Myocyte (in vitro differentiated cells): ENCODE measurements at places on chromosomes 4 and X.

- DNase-seq, result no peak
These were observed 35.7 kb upstream of the HGFAC start for GRCh38 chr4:3406021-3406420.

DNA sequence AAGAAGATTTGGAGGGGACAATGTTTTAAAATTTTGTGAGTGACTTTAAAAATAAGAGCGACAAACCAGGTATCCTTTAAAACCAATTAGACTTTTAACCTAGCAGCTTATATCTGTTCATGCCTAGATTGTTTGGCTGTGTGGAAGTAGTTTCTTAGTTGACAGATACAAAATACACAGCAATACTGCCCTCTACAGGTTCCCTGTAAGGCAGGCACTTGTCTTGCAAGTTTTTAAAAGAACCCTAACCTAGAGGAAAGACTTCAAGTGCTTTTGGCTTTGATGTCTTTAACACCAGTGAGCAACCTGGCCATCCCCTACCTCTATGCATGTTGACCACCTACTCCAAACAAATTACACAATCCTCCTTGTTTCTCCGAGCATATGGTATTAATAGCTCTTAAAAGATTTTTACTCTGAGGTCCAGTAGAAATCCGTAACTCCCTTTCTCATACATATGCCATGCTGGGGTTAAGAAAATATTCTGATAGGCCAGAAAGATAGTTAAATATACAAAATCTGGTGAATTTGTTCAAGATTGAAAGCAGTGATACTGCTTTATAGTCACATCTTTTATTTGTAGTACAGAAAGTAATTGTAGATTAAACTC, 273.0 kb downstream of the ARHGAP24 start:
- DNase-seq, result peak; percentile 81

DNA sequence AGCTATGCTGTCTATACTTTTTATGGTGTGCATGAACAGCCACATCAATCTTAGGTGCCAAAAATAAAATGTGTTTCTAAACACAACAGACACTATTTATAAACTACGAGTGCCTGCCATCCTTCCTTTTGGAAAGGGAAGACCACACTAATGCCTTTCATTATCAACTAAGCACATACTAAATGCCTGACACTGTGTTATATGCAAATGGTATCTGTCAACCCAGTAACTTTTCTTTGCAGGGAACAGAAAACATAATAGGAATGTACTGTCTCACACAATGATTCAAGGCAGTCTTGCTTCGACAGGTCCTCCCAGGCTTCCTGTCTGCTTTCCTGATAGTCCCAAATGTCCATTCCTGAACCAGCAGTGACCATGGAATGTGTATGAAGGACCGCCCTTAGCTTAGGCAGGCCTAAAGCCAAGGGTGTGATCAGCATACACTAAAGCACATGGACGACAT, 43.8 kb downstream of the ADGRA3 start:
- peak; percentile 41 for DNase-seq

GRCh38 chr4:127775843-127776242, 6.3 kb upstream of the HSPA4L start:
- DNase-seq, result no peak

DNA sequence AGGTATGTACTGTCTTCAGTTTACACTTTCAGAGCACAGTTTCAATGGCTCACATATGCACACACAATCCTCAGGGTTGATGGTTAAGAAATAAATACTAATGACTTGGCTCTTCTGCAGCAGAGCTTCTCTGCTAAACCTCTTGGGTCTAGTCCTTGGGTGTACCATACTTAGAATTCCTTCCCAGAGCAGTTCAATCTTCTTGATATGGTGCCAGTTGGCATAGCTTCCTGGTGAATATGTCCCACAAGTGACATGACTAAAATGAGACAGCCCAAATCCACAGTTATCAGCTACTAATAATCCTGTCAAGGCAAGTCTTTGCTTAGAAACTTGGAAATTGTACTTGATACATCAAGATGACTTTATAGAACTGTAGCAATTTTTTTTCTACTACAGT, 654.4 kb downstream of the IQCM start:
- DNase-seq, result peak; percentile 86

GRCh38 chrX:145687146-145687545, 130.5 kb upstream of the SLITRK2 start:
- DNase-seq, result no peak

- no peak for DNase-seq
These were observed 2.9 kb downstream of the USP11 start for GRCh38 chrX:47235691-47236103.

DNA sequence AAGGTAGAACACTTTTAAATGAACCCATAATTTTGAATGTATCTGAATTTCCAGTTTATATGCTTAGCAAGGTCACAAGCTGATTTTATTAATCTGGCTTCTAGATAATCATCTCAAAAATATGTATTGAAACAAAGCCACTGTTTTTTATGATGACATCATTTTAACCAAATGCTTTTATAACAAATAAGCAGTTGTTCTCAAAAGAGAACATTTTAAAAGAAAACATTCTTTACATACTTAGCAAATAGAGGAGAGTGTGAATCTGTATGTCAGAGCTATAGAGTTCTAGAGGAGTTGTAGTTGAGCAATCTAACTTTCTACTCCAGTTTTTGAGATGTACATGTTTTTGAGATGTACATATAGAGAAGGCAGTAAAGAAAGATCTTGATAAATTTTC, 42.5 kb downstream of the LAMP2 start:
- DNase-seq, result no peak

DNA sequence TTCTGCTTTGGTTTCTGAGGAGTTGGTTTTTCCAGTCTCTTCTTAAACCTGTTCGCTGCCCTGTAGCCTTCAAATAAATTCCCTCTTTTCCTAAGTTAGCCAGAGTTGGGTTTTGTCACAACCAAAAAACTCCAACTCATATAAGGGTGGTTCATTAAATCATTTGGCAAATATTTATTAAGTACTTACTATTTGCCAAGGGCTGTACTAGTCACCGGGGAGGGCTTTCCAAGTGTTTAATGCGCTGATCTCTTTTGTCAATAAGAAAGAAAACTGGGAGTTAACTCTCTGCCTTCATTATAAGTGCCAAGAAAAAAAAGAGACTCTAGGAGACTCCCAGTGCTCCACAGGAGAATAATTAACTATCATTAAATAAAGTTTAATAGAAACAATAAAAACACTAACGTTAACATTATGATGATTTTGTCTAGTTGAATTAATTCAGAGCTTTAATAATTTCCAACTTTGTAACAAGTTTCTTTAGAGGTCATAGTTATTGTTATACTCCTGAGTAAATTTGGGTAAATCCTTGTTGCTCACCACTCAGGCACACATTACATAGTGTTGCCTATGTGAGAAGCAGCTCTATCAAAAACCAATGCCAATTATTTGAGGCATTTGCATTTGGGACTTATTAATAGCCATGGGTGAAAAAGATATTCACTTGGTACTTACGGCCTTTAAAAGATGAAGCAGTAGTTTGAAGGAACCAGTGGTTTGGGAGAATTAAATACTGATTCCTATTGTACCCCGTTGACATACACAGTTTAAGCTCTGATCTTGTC, 122.5 kb upstream of the TEX13D start:
- DNase-seq, result no peak

DNA sequence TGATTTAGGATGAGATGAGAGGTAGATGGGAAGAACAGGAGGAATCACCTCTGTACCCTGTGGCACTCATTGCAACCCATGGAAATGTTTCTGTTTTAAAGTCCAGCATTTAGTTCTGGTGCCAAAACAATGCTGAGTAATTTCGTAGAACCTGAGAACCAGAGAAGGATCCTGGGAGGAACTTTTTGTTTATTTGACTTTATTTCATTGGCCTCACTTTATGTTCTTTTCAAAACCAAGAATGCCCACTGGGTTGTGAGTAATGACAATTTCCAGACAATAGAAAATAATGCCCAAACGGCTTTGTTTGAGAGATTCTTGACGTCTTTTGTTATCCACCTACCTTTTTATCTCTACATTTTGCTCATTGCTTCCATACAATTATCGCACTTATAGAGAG, 111.3 kb downstream of the SHROOM3 start:
- DNase-seq, result no peak

DNA sequence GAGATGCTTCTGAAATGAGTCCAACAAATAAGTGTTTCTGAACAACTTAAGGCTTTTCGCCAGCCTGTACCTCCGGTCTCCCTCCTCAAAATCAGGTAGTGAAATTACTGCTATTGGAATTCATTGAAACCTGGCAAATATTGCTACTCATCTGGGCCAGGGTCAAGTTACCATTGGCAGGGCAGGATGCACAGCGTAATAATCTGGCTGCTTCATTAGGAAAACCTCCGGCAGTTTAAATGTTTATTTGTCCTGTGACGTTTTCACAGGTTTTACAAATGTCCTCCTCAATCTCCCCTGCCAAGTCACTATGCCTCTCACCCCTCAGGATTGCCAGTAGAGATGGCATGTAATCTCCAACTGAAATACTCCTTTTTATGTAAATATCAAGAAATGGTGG, 92.6 kb upstream of the KDR start:
- DNase-seq, result no peak

DNA sequence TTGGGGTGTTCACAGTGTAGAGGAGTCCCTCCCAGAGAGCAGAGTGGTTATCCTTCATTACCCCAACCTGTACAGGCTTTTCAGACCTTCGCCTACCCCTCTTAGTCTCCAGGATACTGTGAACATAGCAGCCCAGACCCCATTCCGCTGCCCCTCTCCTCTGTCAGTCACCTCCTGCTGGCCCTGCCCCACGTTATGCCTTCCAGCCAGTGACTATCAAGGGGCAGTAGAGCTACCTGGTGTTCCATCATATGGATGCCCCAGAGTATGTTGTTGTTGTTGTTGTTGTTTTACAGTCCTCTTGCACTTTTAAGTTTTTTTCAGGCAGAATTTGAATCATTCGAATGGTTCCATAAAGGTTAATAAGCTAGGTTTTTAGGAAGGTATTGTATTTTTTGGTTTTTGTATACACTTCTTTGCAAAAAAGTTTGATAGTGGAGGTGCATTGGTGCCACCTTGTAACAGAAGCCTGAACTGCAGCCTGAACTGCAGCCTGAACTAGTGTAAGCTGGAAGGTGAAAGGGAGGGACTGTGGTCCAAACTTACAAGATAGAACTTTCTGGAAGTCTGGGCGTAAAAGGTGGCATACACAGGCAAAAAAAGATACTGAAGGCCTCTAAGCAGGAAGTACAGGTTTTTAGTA, 101.4 kb upstream of the RAB40AL start:
- DNase-seq, result no peak

GRCh38 chrX:46687619-46688018, 71.3 kb downstream of the SLC9A7 start:
- no peak for DNase-seq

GRCh38 chr4:149370785-149371420, 444.7 kb downstream of the IQCM start:
- peak; percentile 75 for DNase-seq

DNA sequence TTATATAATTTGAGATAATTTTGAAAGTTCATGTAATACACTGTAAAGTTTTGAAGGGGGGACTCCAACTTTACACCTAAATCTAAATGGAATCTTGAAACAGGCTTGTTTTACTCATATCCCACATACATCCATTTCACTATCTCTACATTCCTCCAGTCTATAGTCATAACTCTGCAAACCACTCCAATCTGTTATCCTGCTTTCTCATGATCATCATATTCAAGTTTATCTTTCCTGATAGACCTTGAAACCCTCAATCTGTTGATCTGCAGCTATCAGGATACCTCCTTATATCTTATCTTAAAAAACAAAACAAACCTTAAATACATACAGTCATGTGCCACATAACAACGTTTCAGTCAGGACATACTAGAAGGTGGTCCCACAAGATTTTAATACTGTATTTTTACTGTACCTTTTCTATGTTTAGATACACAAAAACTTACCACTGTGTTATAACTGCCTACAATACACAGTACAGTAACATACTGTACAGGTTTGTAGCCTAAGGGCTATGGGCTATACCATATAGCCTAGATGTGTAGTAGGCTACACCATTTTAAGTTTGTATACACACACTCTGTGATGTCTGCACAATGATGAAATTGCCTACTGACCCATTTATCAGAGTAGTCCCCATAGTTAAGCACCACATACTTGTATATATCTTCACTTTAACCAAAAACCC, 14.0 kb downstream of the CHIC2 start:
- no peak for DNase-seq

- peak; percentile 65 for DNase-seq
These were observed 176.7 kb upstream of the FAT1 start for GRCh38 chr4:186900232-186900900.

DNA sequence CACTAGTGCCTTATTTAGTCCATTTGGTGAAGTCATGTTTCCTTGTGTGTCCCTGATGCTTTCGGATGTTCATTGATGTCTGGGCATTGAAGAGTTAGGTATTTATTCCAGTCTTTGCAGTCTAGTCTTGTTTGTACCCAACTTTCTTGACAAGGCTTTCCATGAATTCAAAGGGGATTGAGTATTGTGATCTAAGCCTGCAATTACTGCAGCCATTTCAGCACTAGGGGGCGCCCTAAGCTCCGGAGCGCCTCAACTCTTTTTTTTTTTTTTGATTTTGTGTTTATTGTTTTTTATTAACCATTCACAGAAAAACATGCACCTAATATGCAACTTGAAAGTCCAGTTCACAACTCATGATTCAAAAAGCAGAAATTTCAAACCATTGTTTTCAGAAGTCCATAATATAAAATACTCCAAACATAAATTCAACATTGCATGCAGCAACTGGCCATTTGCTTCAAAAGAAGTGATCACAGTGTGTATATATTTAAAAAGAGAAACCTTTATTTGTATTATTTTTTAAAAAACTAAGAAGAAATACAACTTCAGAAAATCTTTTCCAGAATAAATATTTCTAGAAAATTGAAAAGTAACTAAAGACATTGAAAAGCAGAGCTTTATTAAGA, 59.2 kb downstream of the PTPN13 start:
- no peak for DNase-seq

DNA sequence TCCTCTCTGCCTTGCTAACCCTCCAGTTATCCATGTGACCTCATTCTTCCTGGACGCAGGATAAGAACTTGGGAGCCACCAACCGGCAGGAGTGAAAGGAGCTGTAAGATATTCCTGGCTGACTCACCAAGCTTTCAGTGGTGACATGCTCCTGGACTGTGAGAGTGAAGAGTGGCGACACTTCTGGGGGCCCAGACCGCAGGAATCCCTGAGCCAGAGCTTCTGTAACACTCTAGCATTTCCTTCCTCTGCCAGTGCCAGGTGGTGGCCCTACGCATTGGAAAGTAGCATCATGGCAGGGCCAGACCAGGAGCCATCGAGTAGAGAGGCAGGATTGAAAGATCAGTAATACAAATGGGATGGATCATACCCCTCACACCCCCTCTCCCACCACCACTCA, 474.3 kb downstream of the ACTRT1 start:
- no peak for DNase-seq

- no peak for DNase-seq
These were observed 138.9 kb downstream of the DCAF12L2 start for GRCh38 chrX:126027229-126027628.

- no peak for DNase-seq
These were observed 102.5 kb upstream of the GALNTL6 start for GRCh38 chr4:171710743-171711142.

DNA sequence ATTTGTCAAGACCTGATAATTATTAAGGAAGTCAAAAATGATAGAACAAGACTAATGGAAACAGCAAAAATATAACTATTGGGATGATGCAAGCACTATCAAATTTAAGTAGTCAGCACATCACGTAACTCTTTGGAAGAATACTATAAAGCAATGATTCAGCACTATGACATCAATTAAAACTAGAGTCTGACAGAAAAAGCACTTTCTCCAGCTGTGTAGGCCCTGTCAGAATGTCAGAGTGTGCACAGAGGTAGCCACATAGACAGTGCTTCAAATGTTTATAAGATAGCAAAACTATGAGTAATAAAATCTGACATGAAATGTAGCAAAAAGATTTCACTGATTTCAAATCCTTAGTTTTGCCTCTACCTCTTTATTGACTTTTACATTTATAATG, 1226.6 kb upstream of the ADGRL3 start:
- no peak for DNase-seq
